H9 (cell line): ENCODE measurements at places on chromosomes 1 and 21.

GRCh38 chr1:184941410-184941733 lies 32.9 kb downstream of the NIBAN1 start:
- no peak for DNase-seq

- DNase-seq, result no peak
Measured at GRCh38 chr1:57724535-57724934, 300.7 kb upstream of the DAB1 start.

GRCh38 chr1:225772848-225773247 lies 4.8 kb upstream of the SRP9 start:
- DNase-seq, result no peak

- DNase-seq, result peak; percentile 82
Measured at GRCh38 chr1:2091611-2092604, 41.7 kb downstream of the PRKCZ start.

DNA sequence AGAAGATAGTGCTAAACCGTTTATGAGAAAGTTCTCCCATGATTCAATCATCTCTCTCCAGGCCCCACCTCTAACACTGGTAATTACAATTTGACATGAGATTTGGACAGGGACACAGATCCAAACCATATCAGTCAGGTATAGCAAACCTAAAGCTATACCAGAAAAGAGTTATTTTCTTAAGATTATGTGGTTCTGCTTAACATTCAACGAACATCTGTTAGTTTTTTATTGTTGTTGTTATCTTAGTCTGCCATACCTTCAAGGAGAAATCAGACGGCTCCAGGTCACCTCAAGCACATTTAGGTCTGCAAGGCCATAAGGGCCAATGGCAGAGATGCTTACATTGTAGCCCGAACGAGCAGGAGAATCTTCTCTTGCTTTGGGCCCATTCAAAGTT lies 89.5 kb upstream of the ETV3 start:
- no peak for DNase-seq

DNA sequence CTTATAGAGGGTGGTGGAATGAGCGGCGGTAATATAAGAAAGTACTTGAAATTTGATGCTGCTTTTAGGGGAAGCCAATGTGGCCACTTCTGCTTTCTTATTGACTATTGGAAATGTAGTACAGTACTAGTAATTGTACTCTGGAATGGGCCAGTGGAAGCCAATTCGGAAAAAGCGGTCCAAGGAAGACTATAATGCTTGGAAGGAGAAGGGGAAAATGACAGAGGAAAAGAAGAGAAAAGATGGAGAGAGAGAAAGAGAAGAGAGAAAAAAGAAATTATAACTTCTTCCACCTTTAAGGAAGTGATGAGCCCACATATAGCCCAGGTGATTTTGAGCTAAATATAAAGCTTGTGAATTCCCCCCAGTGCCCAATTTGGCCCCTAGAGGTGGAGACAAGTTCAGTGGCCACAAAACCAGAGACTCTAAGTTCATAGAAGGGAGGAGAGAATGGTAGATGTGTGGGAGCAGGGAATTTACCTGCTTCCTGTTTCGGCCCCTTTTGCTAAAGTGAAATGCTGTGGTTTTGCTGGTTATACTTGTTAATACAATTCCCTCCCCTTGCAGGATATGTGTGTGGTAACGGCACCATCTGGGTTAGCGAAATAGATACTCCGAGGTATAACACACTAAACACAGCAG lies 35.7 kb upstream of the DUSP10 start:
- DNase-seq, result no peak

DNA sequence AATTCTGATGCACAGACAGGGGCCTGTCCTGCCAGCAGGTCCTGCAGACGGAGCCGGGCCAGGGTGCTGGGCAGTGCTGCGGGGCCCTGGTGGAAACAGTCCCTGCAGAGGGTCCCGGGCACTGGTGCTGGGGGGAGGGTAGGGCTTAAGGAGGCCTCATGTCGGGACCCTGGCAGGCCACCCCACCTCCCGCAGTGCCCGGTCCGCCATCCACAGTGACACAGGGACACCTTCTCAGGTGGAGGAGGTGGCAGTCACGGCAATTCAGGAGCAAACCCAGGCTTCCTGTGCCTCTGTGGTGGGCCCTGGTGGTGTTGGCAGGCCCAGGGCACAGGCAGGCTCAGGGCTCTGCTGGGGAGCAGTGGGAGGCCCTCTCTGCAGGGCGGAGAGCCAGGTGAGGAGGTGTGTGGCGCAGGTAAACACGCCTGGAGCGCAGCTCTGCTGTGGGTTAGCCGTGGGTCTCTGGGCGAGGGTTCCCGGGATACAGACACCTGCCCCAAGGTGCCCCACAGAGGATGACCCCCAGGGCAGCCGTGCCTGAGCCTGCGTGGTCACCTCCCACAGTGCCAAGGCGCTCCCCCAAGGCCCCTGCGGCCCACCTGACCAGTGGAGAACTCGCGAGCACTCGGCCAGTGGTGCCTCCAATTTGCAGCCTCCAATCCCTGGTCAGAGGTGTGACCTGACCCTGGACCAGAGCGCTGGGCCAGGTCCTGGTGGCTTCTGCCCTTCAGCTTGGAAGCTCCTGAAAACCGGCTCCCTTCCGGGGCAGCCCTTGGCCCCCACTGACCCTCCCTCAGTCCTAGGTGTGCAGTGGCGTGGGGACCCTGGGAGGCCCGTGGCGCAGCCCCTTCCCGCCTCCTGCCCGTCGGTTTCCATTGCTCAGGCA lies 19.2 kb downstream of the COL18A1 start:
- DNase-seq, result no peak

GRCh38 chr21:45405271-45405818 lies 380 bp downstream of the COL18A1 start:
- no peak for DNase-seq

DNA sequence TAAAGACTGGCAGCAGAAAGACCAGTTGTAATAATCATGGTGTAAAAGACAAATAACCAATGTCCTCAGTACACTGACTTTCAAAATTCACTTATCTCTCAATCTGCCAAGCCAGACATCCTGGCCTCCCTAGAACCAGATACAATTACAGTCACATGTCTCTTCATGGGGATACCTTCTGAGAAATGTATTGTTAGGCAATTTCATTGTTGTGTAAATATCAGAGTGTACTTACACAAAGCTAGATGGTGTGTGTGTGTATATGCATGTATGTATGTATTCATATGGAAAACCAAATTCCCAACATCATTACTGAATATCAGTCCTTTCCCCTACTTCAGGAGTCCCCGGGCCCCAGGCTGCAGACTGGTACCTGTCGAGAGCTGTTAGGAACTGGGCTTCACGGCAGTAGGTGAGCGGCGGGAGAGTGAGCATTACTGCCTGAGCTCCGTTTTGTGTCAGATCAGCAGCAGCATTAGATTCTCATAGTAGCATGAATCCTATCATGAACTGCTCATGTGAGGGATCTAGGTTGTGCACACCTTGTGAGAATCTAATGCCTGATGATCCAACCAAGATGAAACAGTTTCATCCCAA lies 65.3 kb upstream of the ZNF326 start:
- peak; percentile 71 for DNase-seq

GRCh38 chr1:186142159-186142558 lies 232.9 kb downstream of the TPR start:
- no peak for DNase-seq

GRCh38 chr1:25743164-25744139 lies 56.5 kb upstream of the SELENON start:
- no peak for DNase-seq

DNA sequence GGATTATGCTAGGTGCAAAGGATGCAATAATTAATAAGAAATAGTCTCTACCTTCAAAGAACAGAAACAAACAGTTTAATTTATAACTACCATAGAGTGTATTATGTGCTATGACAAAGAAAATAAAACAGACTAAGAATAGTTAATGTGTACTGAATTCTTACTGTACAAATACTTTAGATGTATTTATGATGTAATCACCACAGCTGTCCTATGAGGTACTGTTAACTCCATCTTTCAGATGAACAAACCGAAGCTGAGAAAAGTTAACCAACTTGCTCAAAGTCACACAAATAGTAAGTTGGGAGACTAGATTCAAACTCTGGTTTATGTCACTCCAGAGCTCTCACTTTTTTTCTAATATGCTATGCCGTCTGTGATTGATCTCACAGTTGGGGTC lies 77.0 kb upstream of the FGGY start:
- no peak for DNase-seq

- no peak for DNase-seq
Measured at GRCh38 chr1:100107696-100108095, 25.0 kb downstream of the SASS6 start.
